Stimulated activated CD4-positive, alpha-beta T cell treated with anti-CD3 and anti-CD28 coated beads, Interleukin-15, amount 100 ng/mL, for 48 hours (primary cell): ENCODE measurements at places on chromosomes 3 and 15.

DNA sequence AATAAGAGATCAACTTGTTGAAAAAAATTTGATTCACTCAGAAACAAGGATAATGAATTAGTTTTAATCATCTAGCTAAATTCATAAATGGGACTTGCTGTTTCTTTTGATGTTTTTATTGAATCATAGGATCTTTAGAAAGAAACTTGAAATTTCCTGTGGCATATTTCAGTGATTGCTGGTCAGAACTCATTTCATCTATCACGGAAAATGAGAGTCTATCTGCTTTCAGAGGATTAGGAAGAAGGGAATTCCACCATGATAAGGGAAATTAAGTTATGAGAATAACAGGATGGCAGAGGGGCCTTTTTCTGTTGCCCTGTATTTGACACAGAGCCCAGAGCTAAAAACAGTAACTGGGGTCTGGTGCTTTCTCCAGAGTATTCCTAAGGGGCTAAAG is 44.9 kb upstream of the CCNL1 start:
- DNase-seq, result no peak

- no peak for DNase-seq
These were observed 154.3 kb downstream of the GOLIM4 start for GRCh38 chr3:167941234-167941995.

GRCh38 chr3:127747751-127748521 is 74.4 kb downstream of the MGLL start:
- DNase-seq, result no peak

GRCh38 chr3:152355744-152356665 is 87.3 kb downstream of the MBNL1 start:
- DNase-seq, result no peak
